ENCODE measurements at places on chromosomes 7 and 10.

- no peak for DNase-seq
Measured at GRCh38 chr10:22259280-22259679, 41.5 kb upstream of the EBLN1 start.

DNA sequence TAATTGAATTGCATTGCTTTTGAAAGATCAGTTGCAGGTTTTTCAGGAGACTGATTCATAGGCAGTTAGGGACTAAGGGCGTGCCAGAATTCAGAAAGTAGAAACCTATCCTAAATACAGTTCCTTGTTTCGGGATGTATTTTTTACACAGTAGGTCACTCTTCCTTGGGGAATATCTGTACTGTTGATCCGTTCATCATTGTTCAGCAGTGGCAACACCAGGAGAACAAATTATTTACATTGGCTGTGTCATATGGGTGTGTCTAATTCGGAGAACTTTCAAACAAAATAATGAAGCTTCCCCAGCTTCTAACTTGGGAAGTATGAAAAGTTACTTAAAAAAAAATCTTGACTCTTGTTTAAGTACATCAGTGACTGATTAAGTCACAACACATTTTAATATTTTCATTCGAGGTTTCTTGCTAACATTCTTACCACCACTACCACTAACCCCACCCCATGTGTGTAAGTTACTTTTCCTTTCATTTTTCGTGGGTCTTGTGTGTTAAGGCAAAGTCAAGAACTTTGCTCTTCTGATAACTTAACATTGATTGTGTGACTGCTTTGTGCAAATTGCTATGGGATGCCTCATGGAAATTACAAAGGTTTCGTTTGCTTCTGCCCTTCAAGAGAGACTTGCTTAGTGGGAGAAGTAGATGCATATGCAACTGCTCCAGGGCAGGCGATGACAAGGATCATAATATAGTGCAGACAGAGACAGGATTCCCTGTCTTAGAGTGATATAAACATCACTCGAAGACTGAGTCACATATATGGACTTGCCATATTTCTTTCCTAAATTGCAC is 43.8 kb upstream of the RPA3 start:
- no peak for DNase-seq

DNA sequence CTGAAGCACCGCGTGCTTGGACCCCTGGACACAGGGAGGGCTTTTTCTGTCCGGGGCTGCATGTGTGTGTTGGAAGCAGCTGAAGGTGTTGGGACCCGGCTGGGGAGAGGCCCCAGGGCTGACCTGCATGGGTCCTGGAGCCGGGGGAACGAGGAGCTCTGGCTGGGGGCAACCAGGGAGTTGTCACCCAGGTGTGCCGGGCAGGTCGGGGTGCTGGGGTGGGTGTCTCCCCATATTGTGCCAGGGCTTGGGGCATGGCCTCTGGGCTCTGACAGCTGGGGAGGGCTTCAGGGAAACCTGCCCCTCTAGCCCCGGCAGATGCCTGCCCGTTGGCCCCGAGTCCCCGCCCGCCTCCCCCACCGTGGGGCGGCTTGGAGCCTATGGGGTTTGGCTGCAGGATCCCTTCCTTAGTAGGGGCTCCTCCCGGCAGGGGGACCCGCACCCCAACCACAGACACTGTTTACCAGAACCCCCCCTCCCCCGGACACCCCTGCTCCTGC is 42.3 kb downstream of the UNCX start:
- no peak for DNase-seq

- DNase-seq, result no peak
Measured at GRCh38 chr10:36423821-36424248, 701.6 kb upstream of the ANKRD30A start.

GRCh38 chr10:122507616-122508015 is 46.3 kb downstream of the HTRA1 start:
- DNase-seq, result no peak

GRCh38 chr7:55473932-55474331 is 98.4 kb downstream of the VOPP1 start:
- DNase-seq, result no peak

DNA sequence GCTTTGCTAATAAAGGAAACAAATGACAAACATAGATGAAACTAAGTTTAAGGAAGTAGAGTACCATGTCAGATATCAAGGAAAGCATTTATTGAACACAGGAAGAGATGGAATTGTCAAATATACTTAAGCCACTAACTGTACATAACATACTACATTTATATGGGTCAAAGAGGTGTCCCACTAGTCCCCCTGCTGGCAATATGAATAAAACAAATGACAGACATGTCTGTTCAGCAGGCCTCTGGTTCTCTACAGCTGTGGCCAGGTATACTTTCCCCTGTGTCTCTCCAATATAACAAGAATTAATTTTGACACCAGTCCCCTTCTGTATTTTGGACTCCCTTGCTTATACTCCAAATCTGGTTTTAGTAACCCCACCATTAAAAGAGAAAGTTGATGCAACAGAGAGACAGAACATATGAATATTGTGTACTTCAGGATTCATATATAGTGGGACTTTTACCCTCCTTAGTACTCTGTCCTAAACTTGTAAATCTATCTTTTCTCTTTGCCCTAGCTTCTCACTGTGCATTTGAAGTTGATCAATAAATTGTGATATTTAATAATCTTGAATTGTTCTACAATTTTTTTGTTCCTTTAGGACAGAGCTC is 42.9 kb downstream of the CD36 start:
- no peak for DNase-seq

All from stimulated activated CD8-positive, alpha-beta memory T cell treated with anti-CD3 and anti-CD28 coated beads, Interleukin-2, amount 100 ng/mL, for 1 hour (primary cell).